ENCODE measurements at places on chromosomes 2 and 18. TPM values are rescaled to one million over a fixed set of nuclear protein-coding genes. Genes with fewer than 3 reads are reported as not detected.

- H3K4me1 ChIP-seq, result no peaks in the 10 kb centered on the region
- no peak overlapping the region for H3K4me3 ChIP-seq
- no peaks in the 10 kb centered on the region for H3K27me3 ChIP-seq
- DNase-seq, result no peak
- H3K36me3 ChIP-seq, result no peaks in the 10 kb centered on the region
These were observed 256.3 kb upstream of the PKDCC start for GRCh38 chr2:41791523-41791922.

Gene AOX1
- not detected for total RNA-seq

DNA sequence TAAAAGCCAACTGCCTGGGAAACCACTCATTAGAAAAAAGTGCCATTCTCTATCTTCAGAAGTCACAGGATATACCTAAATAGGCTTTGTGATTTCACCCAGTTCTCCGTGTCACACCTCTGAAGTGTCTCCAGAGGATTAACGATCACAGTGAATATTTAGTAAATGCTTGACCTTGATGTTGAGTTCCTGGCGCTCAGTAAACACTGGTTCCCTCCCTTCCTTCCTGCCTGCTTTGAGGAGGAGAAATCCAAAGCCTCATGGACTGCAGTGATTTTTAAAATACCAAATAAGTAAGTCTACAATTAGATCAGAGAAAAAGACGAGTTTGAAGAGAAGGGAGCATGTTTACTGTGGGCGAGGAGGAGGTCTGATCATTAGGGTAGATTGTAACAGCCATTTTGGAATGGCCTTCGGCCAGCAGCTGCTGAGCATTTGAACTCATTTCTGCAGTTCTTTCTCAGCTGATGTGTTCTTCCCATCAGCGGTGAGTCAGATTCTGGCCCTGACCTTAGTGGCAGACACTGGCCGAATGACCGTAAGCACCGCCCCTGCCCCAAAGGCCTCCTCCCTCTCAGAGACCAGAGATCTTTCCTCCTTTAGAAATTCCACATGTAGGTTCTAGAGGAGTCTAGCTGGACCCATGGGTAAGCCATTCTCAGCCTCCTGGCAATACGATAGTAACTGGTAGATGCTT is 62.1 kb upstream of the SLC16A14 start:
- H3K27me3 ChIP-seq, result no peaks in the 10 kb centered on the region
- no peak overlapping the region for H3K4me3 ChIP-seq
- H3K36me3 ChIP-seq, result no peaks in the 10 kb centered on the region
- H3K27ac ChIP-seq, result no peak overlapping the region
- H3K4me1 ChIP-seq, result no peaks in the 10 kb centered on the region
- DNase-seq, result no peak

DNA sequence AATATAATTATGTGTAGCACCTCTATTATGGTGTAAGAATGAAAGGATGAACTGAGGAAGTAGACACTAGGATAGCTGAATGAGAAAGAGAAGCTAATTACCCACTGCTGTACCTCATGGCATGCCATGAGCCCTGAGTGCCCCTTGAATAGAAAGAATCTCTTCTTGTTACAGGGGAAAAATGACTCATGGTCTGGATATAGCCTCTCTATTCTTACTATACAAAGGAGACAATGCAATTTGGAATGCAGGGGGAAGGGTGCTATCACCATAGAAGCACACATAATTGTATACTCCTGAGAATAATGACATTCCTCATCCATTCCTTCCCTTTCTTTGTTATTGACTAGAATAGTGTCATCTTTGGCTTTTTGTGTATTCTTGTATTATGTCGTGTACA is 385.2 kb downstream of the CDH7 start:
- H3K4me1 ChIP-seq, result no peaks in the 10 kb centered on the region
- no peaks in the 10 kb centered on the region for H3K36me3 ChIP-seq
- no peak overlapping the region for H3K4me3 ChIP-seq
- H3K27ac ChIP-seq, result no peak overlapping the region

DNA sequence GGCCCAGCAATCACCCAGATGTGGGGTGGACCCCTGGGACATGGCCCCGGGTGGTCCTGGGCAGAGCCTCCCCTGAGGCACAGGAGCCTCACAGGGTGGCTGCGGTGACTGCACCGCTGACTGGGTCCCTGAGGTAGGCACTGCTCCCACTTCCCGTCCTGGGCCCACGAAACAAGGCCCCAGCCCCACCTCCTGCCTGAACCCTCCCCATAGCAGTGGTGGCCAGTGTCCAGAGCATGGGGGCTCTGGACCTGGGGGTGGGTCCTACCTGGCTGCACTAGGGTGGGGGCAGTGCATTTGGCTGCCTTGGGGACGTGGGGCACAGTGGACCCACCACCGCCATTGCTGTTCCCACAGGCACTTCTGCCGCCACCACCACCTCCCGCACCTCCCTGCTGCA is 39.4 kb downstream of the TDRD15 start:
- H3K4me3 ChIP-seq, result no peak overlapping the region
- H3K27me3 ChIP-seq, result no peaks in the 10 kb centered on the region
- no peaks in the 10 kb centered on the region for H3K36me3 ChIP-seq
- H3K4me1 ChIP-seq, result no peaks in the 10 kb centered on the region
- DNase-seq, result no peak
- no peak overlapping the region for H3K27ac ChIP-seq

Gene CD207
- 0.25 TPM for total RNA-seq

DNA sequence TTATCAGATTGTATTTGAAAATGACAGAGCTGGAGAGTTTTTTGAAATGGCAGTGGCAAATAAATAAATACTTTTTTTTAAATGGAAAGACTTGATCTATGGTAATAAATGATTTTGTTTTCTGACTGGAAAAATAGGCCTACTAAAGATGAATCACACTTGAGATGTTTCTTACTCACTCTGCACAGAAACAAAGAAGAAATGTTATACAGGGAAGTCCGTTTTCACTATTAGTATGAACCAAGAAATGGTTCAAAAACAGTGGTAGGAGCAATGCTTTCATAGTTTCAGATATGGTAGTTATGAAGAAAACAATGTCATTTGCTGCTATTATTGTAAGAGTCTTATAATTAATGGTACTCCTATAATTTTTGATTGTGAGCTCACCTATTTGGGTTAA is 30.9 kb downstream of the CD28 start:
- no peak overlapping the region for H3K4me3 ChIP-seq
- DNase-seq, result no peak
- H3K36me3 ChIP-seq, result peaks cover 57% of the 10 kb centered on the region

GRCh38 chr2:22753476-22753875 is 631.5 kb upstream of the KLHL29 start:
- no peak overlapping the region for H3K27ac ChIP-seq
- H3K27me3 ChIP-seq, result no peaks in the 10 kb centered on the region
- no peak overlapping the region for H3K4me3 ChIP-seq
- no peak for DNase-seq

DNA sequence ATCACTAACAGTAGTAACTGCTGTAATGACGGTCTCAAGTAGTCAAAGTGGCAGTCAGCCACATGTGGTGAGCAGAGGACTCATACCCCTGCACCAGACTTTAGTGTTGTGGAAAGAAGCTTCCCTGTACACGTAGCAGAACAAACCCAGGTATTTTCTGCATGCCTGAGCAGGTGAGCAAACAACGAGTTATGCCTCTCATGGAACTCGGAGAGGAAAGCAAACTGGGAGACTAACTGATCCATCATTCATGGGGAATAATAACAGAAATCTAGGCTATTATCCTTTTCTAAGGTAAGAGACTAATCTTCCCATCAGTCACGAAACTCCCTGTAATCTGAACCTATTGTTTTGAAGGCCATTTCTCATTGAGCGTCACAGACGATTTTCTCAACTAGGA is 1495.2 kb upstream of the NXPH2 start:
- H3K27ac ChIP-seq, result no peak overlapping the region
- H3K27me3 ChIP-seq, result no peaks in the 10 kb centered on the region

DNA sequence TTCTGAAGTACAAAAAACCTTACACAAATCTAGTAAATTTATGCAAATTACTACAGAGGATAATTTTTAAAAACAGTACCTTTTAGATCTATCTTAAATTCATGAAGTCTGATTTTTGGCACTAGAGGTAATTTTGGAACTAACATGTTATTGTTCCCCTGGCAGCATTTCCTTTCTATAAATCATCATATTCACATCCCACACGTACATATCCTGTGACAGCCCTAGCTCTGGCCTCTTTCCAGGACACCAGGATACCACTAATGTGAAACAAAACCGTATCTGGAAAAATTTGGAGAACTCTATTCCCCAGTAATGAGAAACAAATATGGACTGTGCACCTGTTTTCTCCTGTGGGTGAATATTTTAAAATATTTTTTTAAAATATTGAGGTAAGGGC is 14.0 kb upstream of the BIRC6 start:
- no peak for DNase-seq
- H3K4me3 ChIP-seq, result no peak overlapping the region
- H3K27ac ChIP-seq, result no peak overlapping the region

- H3K36me3 ChIP-seq, result no peaks in the 10 kb centered on the region
- H3K4me1 ChIP-seq, result no peaks in the 10 kb centered on the region
- DNase-seq, result no peak
- no peak overlapping the region for H3K27ac ChIP-seq
- no peak overlapping the region for H3K4me3 ChIP-seq
These were observed 49.7 kb downstream of the TSN start for GRCh38 chr2:121804997-121805765.

DNA sequence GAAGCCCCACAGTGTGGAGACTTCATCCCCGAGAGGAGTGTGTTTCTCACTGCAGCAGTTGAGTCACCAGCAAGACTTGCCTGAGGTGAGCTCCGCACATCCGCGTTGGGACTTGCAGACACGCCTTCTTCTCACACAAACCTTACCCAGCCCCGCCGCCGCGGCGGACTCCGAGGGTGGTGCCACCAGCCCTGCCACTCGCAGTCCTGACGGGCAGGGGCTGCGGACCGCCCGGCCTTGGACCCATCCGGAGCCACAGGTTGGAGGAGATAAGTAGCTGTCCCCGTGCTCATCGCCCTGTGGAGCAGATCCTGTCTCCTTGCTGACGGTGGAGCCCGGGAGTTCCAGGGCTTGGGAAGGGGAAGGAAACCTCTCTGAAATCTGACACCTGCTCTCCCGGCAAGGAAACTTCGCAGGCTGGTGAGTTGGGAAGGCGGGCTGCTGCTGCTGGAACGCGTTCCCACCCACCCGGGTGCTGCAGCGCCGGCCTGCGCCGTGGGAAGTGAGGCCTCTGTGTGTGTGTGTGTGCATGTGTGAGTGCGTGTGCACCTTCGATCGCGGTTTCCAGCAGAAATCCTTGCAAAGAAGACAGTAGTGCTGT is at the start of gene RAB27B:
TSS of gene RAB27B (plus strand) at position 197 of the 601 bp plus-strand sequence. CDS start 49,109 bp downstream, outside the sequence.
- H3K27me3 ChIP-seq, result no peaks in the 10 kb centered on the region
- H3K4me3 ChIP-seq, result peak within 1 kb of the TSS; percentile 74
- H3K36me3 ChIP-seq, result no peaks in the 10 kb centered on the region
- H3K4me1 ChIP-seq, result peaks cover 9% of the 10 kb centered on the region
- no peak within 1 kb of the TSS for H3K27ac ChIP-seq

GRCh38 chr18:50866765-50867164 is 12.2 kb upstream of the ME2 start:
- no peaks in the 10 kb centered on the region for H3K36me3 ChIP-seq
- no peaks in the 10 kb centered on the region for H3K4me1 ChIP-seq
- H3K27me3 ChIP-seq, result no peaks in the 10 kb centered on the region
- no peak overlapping the region for H3K27ac ChIP-seq

DNA sequence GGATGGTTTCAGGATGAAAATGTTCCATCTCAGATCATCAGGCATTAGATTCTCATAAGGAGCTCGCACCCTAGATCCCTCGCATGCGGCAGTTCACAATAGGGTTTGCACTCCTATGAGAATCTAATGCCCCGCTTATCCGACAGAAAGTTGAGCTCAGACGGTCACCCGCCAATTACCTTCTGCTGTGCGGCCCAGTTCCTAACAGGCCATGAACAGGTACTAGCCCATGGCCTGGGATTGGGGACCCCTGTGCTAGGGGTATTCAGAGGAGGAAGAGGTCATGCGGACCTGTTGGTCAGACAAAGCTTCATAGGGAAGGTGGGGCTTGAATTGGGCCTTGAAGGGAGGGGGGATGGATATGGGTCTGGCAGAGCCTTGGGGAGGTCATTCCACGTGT is 4.4 kb upstream of the BUB1 start:
- no peaks in the 10 kb centered on the region for H3K36me3 ChIP-seq
- DNase-seq, result no peak
- peaks cover 15% of the 10 kb centered on the region for H3K4me1 ChIP-seq

Gene CACNB4
- 0.14 TPM for total RNA-seq

DNA sequence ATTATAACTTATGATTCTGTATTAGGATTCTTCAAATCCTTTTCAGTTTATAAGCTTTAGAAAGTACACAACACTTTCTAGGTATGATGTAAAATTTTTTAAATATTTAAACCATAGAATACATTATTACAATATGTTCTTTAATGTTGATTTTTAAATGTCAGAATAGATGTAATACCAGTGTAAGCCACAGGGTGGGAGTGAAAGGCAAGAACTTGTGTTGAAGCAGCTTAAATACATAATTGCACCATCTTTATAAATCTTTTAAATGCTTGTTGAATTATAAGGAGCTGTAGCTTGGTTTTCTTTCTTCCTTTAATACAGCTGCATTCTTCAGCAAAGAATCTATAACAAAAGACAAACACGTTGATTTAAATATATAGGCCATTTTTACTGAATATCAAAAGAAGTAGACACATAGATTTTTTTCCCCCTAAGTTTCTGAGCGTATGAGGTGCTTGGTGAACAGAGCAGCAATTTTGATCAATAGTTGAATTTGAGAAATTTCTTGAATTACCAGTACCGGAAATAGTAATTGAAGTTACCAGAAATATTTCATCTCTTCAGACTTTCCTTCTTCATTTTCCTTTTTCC is 63.0 kb downstream of the TANK start:
- no peak for DNase-seq
- peaks cover 40% of the 10 kb centered on the region for H3K36me3 ChIP-seq
- no peaks in the 10 kb centered on the region for H3K27me3 ChIP-seq
- H3K27ac ChIP-seq, result no peak overlapping the region
- H3K4me1 ChIP-seq, result no peaks in the 10 kb centered on the region

GRCh38 chr2:18104595-18105224 is 226.2 kb downstream of the KCNS3 start:
- H3K4me1 ChIP-seq, result no peaks in the 10 kb centered on the region
- H3K4me3 ChIP-seq, result no peak overlapping the region
- no peaks in the 10 kb centered on the region for H3K36me3 ChIP-seq
- DNase-seq, result no peak
